ENCODE measurements at places on chromosomes 4 and X.

- DNase-seq = no peak
These were observed 42.6 kb downstream of the CHRNA9 start for GRCh38 chr4:40377512-40378365.

DNA sequence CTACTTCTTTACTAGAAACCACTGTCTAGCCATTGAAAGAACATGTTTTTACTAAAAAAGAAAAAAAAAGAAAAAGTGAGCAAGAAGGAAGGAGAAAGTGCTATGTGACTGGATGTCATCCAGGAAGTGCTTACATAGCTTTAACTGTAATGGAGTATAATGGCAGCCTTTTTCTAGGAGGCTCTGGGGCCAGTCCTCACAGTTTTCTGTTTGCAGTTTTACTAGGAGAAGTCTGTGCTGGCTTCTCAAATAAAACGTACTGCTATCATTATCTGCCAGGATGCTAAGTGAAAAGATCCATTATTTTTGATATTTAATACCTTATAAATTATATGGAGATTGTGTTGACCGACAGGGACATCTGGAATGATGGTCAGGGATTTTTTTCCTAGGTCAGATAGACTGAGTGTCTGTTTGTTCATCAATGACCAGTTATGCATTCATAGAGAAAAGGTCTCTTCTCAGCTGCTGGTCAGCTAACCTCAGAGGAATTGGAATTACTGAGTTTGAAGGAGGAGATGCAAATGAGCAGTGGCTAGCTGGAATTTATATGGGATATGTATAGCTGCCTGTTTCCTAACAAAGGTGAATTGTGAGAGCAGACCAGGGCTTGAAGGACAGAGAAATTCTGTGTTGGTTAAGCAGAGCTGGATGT is 21.7 kb downstream of the LPAR4 start:
- no peak for DNase-seq

DNA sequence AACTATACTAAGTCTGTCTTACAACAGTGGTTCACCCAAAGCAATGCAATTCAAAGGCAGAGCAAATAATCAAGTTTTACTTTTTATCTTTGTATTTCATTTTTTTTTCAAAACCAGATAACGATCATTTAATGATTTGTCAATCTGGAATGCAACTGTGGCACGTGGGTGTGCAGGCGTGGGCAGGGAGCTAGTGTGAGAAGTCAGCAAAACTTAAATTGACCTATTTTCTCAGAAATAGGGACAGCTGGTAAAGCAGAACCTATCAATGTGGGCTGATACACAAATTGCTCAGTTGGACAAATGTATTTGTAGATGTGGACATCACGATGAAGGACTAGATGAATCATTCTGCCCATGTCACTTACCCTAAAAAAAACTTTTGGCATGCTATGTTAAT is 105.6 kb downstream of the CBLL2 start:
- no peak for DNase-seq

GRCh38 chr4:111209706-111210105 is 586.8 kb upstream of the PITX2 start:
- no peak for DNase-seq

DNA sequence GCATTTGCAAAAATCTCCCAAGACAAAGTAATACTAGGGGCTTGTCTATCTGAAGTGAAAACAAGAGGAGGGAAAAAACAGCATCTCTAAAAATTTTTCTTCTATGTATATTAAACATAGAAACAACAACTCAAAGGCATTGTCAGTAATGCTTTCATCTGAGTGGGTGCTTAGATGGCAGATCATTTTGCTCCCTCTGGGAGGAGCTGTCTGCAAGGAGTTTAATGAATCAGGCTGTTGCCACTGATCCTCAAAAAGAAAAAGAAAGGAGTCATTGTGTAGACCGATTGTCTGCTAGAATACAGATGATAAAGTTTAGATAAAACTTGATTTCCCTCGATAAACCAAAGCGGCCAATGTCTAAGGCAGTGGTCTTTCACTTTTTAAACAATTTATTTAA is 49.7 kb upstream of the KLHL8 start:
- peak; percentile 42 for DNase-seq

DNA sequence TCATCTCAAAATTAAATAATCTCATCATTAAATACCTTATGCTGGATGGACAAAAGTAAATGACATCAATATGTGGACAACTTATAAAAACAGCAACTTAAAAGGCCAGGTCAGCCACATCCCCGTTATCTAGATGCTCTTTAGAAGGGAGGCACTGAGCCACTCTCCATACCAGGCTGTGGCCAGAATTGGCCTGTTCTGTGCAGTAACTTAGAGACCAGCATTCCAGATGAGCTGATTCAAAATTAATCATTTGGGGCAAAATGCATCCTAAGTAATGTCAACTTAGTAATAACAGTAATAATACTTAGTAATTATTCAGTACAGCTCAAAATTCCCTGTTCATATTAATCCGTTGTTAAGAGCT is 373.6 kb downstream of the FBXW7 start:
- no peak for DNase-seq

DNA sequence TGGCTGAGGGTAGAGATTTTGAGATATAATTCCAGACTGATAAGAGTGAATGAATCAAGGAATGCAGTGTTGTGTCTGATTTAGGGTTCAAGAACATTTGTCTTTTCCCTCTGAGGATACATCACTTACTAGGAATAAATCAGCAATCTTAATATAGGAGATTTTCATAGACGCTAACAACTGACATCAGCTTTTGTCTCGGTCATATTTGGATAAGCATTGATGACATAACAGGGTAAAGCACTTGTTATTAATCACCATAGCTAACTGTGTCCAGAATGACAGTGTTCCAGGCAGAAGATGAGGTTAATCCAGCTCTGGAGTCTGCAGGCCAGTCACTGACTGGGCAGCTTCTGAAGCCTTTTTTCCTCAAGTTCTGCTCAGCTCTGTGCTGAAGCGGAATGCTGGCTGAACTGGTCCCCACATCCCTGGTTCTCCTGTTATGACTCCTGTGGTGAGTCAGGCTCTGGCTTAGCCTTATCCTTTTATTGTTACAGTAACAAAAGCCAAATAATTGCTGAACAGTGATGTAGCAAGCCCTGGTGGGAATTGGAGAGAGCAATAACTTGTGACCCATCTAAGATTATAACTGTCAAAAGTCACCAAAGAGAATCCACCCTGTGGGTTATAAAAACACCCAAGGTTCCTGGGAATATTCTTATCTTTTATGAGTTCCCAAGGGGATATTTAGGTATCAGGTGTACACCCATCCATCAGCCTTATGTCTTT is 41.8 kb downstream of the FNIP2 start:
- DNase-seq = no peak

GRCh38 chr4:99490286-99490685 is 20.5 kb upstream of the C4orf17 start:
- no peak for DNase-seq

DNA sequence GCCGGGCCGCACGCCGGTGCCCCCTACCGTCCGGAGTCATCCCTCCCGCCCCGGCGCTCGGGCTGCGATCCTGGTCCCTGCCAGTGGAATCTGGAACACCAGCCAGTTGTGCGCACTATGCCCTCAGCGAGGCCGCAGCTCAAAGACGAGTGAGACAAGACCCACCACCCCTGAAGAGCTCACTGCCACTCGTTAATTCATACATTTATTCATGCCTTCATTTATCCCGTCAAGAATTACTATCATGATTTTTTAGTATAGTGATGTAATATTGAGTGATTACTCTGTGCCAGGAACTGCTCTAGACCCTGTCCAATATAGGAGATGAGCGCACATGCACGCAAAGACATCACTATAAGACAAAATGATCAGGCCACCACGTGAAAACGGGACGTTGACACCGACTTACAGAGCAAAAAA is 247 bp upstream of the PPA2 start:
- peak; percentile 92 for DNase-seq

DNA sequence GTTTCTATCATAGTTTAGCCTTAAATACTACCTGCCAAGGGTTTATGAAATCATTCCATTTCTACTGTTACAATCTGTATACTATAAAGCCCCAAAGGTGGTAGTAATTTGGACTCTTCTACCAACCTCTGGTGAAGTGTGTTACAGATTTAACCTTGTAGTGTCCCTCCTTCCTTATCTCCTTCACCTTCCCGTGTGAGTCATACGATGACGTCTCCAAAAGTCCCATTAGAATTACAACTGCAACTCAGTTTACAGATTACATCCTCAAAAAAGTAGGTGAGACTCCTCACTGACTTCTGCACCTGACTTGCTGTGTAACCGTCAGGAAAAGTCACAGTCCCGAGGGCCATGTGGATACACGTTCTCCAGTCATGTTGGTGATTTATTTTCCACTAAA is 219.0 kb downstream of the DCTD start:
- DNase-seq = no peak

- no peak for DNase-seq
These were observed 43.3 kb downstream of the HOPX start for GRCh38 chr4:56637791-56638190.

DNA sequence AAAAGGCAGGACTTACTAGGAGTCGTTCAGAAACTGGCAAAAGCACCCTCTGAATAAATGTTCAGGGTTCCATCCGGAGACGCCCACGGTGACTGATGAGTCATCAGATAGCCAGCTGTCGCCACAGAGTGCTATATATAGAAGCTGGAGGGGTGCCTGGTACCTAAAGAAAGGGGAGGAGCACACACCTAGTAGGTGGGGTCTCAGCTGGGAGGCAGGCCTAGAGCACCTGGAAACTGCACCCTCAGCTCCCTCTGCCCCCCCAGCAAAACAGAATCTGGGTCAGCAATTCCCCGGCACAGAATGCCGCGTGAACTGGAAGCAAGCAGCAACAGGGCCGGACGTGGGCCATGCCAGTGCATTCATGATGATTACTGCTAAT is 242.0 kb downstream of the BCOR start:
- DNase-seq = no peak

DNA sequence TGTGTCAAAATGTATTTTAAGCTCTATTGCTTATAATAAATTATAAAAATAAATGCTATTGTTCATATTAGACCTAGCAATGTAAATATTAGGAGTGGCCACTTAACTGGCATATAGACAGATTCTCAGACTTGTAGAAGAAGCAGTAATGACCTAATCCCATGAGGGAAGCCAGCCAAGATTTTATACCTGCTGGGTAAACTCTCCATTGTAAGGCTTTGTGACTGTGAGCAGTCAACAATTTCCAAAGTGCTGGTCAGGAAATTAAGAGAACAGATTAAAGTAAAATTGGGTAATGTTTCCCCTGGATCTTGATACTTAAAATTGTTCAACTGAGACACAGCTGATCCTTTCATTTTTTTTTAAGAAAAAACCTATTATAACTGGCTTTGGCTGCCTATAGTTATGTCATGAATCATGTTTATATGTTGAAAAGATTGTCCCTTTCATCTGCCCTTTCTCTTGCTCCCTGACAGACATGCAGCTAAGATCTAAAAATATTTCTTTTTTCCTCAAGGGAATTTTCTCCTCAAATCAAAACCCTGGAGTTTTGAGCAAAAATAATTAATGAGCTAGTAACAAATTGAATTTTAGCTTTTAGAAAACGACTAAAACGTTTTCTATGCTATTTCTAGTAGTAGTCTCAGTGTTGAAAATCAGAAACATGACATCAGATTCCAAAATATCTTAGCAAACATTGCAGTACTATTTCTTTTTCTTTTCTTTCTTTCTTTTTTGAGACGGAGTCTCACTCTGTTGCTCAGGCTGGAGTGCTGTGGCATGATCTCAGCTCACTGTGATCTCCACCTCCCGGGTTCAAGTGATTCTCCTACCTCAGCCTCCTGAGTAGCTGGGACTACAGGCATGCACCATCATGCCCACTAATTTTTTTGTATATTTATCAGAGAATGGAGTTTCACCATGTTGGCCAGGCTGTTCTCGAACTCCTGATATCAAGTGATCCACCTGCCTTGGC is 77.9 kb downstream of the ADGRL3 start:
- DNase-seq = peak; percentile 33

DNA sequence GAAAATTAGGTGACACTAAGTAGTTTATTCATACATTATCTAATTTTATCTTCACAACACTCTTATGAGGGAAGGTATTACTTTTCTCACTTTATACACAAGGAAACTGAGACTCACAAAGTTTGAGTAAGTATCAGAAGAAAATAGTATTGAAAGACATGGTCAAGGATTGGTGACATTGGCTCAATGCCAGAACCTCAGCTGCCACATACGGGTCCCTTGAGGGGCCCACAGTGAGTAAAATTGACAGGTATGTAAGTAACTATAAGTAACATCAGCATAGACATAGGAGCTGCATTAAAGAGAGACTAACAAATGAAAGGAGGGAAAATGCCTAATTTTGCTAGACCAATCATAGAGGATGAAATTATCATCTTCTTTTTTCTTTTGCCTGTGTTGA is 134.1 kb downstream of the COX18 start:
- DNase-seq = no peak

DNA sequence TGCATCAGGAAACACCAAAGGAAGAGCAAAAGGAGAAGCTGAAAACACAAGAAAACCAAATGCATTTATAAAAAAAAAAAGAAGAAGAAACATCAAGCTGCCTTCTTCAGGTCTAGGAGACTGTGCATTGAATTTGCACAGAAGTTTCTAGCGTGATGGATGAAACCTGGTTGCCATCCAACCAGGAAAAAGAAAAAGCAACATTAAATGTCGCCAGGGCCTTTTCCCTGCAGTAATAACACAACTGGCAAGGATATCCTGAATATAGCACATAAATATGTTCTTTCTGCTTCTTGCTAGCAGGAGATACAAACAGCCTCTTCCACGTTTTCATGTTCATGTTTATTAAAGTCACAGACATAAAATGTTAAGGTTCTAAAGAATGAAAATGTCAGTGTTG is 60.8 kb upstream of the ZFP42 start:
- no peak for DNase-seq

GRCh38 chr4:85459736-85460135 is 15.2 kb upstream of the ARHGAP24 start:
- DNase-seq = no peak
